ENCODE measurements at places on chromosomes 3 and 15.

DNA sequence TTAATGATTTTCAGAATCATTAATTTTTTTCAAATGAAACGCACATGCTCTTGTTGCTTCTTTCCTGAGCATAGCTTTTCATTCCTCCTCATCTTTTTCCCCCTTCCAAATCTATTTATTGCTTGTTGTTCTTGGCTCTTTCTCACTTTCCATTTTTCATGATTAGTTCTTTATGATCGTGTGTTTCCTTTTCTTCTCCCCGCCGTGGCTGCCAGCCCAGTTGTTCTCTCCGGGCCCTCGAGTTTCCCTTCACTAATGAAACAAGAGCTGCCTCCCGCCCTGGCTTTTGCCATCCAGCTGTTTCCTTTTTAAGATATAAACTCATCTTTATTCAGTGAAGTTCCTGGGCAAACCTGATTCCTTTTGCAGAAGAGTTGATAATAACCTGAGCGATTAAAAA is 170.2 kb upstream of the NR2F2 start:
- peak; percentile 57 for DNase-seq

DNA sequence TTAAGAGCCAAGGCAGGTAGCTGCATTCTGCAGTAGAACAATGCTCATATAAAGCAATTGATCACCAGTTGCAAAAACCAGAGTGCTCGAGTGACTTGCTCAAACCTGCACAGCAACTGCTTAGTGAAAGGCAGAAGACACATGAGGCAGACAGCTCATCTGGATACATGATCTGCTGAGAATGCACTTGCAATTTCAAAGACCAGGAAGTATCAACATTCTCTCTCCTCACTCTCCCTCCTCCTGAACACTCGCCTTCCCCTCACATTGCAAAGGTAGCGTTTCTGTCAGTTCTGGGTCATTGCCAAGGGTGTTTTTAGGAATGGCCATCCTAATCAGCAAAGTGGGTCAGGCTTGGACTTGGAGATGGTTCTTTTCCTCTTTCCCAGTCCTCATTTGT is 61.0 kb downstream of the BFSP2 start:
- no peak for DNase-seq

DNA sequence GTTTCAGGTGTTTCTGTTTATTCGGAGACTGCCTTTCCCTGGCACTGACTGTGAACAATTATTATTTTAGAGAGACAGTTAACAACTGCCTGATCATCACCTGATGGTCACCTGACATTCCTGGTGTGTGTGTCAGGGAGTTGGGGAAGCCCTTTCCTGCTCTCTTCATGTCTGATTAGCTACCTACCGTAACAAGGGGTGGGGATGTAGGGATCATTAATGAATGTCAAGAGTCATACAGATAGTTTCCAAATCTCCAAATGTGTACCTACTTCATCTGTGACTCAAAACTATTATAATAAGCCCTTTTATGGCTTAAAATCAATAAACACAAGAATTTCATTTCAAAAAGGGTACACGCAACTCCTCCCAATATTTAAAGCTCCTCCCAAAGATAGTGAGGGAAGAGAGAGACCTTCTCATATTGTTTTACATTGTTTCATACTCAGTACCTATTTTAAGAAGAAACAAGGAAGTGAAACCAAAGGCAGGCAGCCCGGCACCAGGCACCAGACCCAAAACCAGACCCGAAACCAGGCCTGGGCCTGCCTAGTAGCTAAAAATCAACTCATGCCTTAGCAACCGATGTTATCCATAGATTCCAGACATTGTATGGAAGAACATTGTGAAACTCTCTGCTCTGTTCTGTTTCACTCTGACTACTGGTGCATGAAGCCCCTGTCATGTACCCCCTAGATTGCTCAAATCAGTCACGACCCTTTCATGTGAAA is 844.9 kb upstream of the ALCAM start:
- no peak for DNase-seq

DNA sequence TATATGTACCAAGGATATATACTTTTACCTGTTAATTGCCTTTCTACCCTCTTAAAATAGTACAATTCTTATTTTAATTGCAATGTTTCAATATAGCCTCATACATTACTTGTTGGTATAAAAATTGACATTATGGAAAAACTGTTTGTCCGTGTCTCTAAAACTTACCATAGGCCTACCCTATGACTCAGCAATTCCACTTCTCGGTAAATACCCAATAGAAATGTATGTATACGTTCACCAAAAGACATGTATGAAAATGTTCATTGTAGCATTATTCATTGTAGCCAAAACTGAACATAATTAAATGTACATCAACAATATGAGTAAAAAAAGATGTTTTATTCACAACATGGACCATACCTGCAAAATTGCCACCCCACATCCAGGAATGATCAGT is 679.2 kb upstream of the UBE2E2 start:
- DNase-seq, result no peak

DNA sequence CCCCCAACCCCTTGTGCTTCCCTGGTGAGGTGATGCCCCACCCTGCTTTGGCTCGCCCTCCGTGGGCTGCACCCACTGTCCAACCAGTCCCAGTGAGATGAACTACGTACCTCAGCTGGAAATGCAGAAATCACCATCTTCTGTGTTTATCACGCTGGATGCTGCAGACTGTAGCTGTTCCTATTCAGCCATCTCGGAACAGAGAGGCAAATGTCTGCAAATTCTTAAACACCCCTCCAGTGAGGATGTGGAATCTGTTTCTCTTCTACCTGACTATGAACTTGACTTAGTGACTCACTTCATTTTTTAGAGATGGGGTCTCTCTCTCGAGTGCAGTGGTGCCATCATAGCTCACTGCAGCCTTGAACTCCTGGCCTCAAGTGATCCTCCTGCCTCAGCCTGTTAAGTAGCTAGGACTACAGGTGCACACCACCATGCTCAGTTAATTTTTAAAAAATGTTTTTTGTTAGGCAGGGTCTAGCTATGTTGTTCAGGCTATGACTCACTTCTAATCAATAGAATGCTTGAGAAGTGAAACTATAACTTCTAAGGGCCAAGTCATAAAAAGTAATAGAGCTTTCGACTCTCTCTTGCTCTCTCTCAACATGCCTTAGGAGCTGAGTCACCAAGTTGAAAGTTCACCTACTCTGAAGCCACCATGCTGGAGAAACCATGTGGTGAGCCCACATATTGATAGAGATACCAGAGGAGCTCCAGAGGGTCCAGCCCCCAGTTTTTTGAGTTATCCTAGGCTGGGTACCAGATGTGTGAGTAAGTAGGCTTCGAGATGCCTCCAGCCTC is 11.5 kb upstream of the PARP14 start:
- peak; percentile 79 for DNase-seq

DNA sequence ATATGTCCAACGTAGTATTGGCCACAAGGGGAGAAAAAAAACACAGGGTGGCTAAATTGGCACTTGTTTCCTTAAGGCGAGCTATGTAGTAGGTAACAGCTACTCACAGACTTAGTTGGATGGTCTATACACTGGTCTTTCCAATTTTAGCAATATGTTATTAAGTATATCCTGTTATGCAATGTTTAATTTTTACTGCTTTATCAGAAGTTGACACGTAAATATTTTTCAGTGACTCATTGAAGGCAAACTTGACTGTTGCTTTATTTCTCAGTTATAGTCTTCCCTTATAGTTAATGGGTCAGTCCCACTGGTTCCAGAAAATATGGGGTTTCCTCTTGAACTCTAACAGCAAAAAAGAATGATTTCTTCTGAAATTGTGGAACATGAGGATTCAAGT is 46.5 kb downstream of the ADPGK start:
- no peak for DNase-seq

GRCh38 chr3:18024715-18025114 is 282.3 kb upstream of the TBC1D5 start:
- no peak for DNase-seq

GRCh38 chr3:174442302-174442682 is 416.8 kb upstream of the NAALADL2 start:
- peak; percentile 22 for DNase-seq

GRCh38 chr3:37453393-37454389 is 279.3 kb upstream of the LRRFIP2 start:
- DNase-seq, result no peak

GRCh38 chr15:29089731-29090616 is 179.6 kb downstream of the NSMCE3 start:
- peak; percentile 22 for DNase-seq

DNA sequence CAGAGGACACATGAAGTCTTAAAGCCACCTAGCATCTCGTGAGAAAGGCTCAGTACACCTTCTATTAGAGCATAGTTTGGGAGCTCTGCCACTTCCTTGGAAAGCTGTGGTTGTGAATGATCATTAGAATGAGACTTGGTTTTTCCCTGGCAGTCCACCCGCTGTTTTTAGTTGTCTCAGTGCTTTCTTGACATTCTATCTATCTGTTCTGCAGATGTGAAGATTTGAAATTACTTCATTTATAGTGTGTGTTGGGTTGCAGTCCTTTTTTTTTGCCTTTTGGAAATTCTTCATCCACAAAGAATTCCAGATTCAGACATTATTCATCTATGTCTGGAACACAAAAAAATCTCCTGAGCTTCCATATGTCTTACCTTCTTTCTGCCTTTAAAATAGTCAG is 23.7 kb downstream of the PPP2R3A start:
- DNase-seq, result peak; percentile 84

GRCh38 chr3:99269606-99270351 is 368.3 kb upstream of the DCBLD2 start:
- DNase-seq, result peak; percentile 34

DNA sequence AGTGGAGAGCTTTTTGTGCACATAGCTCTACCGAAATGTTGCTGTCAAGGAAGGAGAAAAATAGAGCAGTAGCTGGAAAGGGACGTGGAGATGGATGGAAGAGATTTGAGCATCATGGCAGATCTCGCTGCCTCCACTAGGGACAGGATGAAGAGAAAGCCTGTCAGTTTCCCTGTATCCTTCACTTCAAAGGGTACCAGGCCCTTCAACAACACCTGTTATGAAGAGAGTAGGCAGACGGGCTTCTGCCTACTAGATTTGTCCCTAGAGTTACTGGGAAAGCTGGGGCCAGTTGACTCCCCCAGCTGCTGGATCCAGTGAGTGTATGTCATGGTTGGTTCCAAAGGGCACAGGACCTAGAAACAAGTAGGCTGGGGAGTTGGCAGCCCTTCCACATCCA is 150.8 kb downstream of the TLE3 start:
- no peak for DNase-seq

DNA sequence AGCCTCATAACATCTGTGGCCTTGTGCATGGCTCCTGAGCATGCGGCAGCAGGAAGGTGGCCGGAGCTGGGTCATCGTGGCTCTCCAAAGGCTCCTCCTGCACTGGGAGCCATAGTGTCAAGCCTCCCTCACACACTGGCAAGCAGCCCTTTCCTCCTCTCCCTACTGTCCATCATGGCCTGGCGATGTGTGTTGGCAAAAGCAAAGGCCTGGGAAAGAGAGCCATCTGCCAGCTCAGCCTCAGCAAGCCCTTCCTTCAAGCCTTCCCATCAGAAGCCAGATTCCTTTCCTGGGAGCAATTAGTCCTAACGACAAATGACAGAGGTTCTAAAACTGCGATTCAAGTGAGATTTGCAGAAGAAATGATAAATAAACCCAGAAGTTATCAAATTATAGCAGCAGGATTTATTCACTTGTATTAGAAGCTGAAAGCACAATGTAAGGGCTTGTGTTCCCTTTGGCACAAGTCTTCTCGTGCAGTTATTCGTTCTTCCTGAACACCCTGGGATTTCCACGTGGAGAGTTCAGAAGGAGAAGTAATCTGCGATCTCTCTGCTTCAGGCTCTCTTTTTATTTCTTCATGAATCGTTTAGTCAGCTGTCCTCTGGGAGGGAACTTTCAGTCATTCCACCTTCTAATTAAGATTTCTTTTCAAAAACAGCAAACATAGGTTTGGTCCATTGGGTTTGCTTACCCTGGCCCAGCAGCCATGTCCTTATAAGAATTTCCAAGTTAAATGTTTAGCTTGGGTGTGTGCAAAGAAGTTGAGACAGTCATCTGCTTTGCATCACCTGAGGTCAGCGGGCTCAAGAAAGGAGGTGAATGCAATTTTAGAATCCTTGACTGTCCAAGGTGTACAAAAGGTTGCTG is 110.3 kb upstream of the TMC3 start:
- DNase-seq, result no peak

DNA sequence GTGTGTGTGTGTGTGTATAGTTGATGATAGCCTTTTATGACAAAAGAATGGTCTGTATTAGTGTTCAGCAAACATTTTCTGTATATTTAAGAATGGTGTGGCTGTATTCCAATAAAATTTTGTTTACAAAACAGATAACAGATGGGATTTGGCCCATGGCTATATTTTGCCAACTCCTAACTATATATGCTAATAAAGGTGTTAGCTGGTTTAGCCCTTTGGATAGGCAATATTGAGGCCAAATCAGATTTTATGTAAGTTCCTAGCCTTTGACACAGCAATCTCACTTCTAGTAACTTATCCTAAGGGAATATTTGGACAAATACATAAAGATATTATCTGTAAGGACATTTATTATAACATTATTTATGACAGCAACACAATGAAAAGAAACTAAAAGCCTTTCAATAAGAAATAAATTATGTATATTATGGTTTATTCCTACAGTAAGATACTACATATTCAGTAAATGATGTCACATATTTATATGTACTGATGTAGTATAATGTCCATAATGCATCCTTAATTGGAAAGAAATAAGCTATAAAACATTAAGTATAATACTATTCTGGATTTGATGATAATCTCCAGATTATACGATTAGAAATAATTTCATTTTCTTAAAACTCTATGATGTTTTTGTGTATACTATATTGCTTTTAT is 264.0 kb downstream of the RBMS3 start:
- DNase-seq, result no peak

DNA sequence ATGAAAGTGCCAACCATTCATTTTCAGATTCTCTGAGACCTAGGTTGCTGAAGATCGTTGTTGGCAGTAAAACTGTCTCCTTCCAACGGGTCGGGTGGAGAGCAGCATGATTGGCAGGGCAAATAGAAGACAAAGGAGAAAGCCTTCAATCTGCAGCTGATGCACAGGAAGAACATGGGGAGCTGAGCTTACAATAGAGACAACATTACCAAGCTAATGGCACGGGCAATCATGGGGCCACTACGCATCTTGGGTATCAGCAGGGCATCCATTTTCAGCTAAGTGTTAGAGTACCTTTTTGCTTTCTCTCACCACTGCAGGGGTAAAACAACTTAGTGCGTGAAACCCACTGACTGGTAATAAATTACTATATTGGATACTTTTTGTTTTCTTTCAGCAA is 114.8 kb downstream of the WDR72 start:
- no peak for DNase-seq

DNA sequence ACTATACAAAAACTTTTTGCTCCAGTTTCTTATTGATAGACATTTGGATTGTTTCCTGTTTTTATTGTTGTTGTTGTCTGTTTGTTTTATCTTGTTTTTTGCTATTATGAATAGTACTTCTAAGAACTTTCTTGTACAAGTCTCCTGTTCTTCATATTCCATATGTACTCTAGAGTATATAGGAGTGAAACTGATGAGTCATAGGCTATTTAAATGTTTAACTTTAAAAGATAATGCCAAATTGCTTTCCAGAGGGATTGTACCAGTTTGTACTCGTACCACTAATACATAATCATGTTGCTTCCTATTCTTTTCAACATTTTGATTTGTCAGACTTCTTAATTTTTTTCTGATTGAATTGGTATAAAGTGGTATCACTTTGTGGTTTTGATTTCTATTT is 19.6 kb downstream of the LRRC49 start:
- no peak for DNase-seq

Measured in fibroblast of mammary gland (primary cell).